ENCODE measurements at places on chromosomes 7 and 10.

DNA sequence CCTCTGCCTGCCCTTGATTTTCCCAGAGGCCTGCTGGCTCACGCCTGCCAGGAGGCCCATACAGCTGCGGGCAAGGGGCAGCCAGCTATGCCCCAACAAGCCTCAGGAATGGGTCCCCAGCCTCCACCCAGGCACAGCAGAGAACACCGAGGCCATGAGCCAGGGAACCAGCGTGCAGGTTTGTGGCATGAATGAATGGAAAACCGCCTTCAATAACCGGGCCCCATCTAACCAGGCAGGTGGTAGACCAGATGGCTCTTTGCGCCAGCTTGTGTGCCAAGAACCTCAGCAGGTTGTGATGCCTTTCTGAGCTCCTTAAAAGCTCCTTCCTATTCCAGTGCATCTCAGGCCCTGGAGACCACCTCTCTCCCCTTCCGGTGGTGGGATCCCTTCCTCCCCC is 50.2 kb downstream of the ELFN1 start:
- DNase-seq: no peak

- DNase-seq: peak; percentile 22
These were observed 337 bp downstream of the TRIL start for GRCh38 chr7:28957751-28958234.

- DNase-seq: no peak
These were observed 720.2 kb upstream of the FZD8 start for GRCh38 chr10:36362257-36362656.

DNA sequence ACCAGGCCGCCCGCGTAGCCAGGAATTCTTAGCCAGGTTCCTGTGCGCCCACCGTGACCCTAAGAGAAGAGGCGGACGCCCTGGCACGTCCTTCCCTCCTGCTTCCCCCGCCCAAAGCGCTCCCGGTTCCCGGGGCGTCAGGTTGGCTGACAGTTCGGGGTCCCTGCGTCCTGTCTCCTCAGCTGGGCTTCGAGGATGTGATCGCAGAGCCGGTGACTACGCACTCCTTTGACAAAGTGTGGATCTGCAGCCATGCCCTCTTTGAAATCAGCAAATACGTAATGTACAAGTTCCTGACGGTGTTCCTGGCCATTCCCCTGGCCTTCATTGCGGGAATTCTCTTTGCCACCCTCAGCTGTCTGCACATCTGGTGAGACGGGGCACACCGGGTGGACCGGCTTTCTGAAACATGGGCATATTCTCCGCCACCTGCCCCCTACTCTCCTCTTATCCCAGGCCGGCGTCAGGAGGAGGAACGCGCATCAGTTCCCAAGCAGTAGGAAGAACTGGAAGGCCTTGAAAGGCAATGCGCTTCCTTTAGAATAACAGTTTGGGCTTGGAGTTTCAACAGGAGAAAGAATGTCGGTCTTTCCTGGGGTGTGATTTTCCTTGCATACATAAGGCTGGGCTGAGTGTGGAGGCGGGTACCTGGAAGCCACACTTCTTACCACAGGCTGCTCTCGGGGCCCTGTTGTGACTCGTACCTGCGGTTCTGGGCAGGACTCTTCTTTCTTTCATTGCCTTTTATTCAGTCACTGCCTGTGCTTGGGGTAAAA is 728 bp downstream of the CAV2 start:
- no peak for DNase-seq

GRCh38 chr7:13117103-13117502 is 429.7 kb downstream of the ARL4A start:
- no peak for DNase-seq

GRCh38 chr10:109588259-109588658 is 335.1 kb downstream of the XPNPEP1 start:
- no peak for DNase-seq

GRCh38 chr7:135957627-135958026 is 19.5 kb downstream of the MTPN start:
- DNase-seq: no peak

DNA sequence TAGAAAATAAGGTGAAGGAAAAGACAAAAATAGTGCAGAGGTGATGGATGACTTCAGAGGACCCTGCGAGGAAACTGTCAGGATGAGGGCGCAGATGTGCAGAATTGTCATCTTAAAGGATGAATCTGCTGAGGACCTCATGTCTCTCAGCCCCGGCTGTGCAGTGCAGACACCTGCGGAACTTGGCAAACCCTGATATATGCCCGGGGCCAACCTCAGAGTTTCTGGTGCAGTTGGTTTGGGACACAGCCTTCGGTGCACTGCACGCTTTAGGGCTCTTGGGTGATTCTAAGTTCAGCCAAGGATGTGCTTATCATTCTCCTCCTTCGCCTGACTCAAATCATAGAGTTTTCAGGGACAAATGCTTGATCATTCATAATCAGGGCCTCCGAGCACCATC is 310.1 kb downstream of the TCERG1L start:
- DNase-seq: no peak

GRCh38 chr10:85868627-85869499 is 497.7 kb downstream of the GRID1 start:
- no peak for DNase-seq

- DNase-seq: no peak
These were observed 50.6 kb downstream of the AOAH start for GRCh38 chr7:36673703-36674102.

DNA sequence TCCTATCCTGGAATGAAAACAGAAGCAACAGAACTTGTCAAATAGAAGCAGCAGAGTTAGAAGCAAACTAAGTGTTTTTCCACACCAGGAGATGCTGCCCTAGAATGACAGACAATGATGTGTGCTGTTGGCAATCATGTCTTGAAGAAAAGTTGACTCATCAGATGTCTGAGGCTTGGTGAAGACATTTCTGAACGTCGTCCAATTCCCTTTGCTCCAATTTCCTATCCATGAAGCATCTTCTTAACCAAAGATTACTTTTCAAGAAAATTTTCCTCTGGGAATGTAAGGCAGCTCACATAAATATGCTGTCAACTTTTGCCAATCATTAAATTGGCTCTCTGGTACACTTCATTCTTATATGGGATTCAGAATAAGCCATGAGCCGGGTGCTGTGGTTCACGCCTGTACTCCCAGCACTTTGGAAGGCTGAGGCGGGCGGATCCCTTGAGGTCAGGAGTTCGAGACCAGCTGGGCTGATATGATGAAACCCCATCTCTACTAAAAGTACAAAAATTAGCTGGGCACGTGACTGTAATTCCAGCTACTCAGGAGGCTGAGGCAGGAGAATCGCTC is 34.6 kb downstream of the MALSU1 start:
- DNase-seq: no peak

- DNase-seq: no peak
These were observed 47.6 kb downstream of the POT1 start for GRCh38 chr7:124881981-124882380.

DNA sequence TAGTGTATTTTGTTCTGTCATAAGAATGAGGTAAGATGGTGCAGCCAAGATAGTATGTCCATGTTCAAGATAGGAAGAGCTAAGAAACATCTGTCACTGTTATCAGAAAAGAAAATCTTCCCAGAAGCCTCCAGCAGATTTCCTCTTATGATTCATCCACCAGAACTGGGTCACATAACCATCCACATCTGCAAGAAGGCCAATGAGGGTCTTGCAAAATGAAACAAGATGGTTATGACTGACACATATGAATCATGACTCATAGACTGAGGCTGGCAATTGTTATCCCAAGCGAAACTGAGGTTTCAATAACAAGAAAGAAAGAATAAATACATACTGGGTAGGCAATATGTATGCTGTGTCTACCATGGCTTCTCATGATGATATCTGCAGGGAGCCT is 30.3 kb downstream of the CCNJ start:
- DNase-seq: no peak

GRCh38 chr7:136869991-136870865 is 1.8 kb downstream of the CHRM2 start:
- DNase-seq: no peak

GRCh38 chr10:130463876-130464364 is 327.7 kb downstream of the GLRX3 start:
- DNase-seq: no peak

GRCh38 chr7:70472601-70473237 is 659.2 kb upstream of the GALNT17 start:
- DNase-seq: no peak

- DNase-seq: no peak
These were observed 70.5 kb downstream of the RAPGEF5 start for GRCh38 chr7:22286436-22286835.

- no peak for DNase-seq
These were observed 39.0 kb upstream of the STRIP2 start for GRCh38 chr7:129394982-129395914.

DNA sequence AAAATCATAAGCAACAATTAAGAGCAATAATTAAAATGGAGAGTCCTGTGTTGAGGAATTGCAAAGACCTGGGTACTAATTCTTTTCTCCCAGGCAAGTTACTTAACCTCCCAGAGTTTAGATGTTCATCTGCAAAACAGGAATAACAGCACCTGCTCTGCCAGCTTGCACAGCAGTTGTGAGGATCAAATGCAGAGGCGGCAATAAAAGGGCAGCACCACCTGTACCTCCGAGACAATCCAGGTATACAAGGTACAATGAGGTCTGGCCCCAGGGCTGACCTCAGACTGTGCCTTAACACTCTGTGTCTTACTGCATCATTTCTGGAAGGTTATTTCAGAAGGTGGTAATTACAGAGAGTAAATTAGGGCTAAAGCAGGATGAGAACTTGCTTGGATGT is 14.5 kb upstream of the FAM204A start:
- no peak for DNase-seq

- no peak for DNase-seq
These were observed 2.3 kb downstream of the FBXO24 start for GRCh38 chr7:100588438-100588837.

GRCh38 chr7:37757563-37757962 is 74.0 kb downstream of the GPR141 start:
- DNase-seq: no peak

DNA sequence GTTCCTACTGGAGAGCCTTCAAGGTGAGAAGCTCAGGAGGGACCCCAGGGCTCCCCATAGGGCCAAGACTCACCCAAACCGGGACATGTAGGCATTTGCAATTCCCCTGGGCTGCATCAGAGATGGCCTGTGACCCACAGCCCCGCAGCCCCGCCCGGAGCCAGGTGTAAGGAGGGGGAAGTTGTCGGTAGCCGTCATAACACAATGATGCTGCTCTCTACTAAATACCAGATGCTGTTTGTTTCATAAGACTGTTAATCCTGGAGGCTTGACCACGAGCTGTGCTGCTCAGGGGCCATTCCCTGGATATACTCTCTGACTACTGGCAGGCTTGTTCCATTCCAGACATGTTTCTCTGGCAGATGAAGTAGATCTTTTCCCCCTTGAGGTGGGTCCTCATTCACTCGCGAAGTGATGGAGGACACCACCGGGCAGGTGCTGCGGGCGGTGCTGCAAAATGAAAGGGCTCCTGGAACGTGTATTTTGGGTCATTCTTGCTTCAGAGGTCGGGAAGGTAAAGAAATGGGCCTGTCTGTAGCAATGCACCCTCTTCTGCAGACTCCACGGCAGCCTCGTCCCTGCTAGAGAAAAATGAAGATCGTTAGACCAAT is 61.1 kb downstream of the MKI67 start:
- peak; percentile 67 for DNase-seq

DNA sequence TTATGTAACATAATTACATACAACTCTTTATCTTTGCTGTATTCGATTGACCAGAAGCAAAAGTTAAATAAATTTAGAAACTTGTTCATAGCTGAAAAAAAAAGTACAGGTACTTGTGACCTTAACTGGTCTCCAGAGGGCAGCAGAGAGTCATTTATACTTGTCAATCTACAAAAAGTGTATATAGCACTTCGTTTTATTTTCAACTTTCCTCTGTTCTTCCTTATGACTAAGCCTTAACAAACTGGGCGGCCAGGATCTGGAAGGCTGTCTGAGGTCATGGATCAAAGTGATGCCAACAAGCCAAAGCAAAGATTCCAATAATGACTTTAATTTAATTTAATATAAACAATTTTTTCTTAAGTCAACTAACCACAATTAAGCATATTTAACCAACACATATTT is 29.8 kb downstream of the C10orf67 start:
- DNase-seq: peak; percentile 36

- no peak for DNase-seq
These were observed 177.0 kb downstream of the AUTS2 start for GRCh38 chr7:69775231-69775771.

DNA sequence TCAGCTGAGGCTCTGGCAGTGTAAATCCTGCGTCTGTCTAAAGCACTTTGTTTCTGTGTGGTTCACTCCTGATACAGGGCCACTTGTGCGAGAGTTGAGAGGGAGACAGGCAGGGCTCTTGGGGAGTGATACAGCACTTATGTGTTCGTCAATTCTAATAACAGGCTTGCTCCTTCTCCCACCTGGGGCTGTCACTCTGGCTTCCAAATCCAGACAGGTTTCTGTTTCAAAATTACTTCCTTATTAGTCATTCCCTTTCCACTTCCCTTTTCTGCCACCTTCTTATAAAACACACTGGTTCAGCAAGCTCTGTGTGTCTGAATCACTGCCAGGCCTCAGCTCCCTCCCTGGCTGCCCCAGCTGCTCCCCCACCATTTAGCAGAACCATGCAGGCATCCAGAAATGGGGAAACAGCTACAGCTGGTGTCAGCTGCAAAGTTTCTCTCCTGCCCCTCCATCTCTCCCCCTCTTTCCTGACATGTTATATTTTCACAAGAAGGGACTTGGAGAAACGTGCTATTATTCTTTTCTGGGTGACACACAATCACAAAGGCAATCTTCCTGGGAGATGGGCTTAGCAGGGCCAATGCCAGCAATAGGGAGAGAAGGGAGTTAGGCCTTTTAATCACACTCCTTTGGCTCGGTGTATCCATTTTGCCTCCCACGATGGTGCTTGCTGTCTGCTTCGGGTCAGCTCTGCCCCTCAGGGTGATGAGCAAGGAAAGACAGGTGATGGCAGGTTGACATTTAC is 58.4 kb upstream of the ZNRF2 start:
- DNase-seq: peak; percentile 75

GRCh38 chr10:114340816-114341215 is 63.5 kb downstream of the AFAP1L2 start:
- no peak for DNase-seq

DNA sequence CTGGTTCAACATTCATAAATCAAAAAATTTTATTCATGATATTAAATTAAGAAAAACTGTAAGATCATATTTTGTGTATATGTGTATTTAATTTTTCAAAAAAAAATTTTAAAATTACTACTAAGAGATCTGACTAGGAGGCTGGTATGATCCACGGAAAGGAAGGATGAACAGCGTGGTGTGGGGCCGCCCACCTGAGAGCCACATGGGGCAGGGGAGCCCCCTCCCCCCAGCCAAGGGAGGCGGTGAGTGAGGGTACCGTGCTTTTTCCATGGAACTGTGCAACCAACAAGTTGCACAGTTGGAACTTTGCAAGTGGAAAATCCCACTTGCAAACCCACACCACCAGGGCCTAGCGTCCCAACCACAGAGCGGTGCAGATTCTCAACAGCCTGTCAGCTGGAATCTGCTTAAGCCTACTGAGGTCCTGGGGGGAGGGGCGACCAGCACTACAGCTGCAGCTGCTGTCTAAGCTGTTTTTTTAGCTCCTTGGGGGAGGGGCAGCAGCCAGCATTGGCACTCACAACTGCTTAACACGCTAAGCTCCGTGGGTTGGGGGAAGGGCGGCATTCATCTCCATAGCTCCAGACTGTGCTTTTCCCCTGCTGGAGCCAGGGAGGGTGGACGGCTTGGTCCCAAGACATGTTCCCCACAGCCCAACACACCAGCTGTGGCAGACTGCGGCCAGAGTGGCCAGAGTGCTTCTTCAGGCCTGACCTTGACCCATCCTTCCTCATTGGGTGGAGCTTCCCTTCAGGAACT is 94.2 kb upstream of the IGFBP3 start:
- no peak for DNase-seq
